Suprapubic skin (tissue), 4 donors: ENCODE measurements at places on chromosomes 4 and X. TPM values are rescaled to one million over a fixed set of nuclear protein-coding genes. Genes with fewer than 3 reads are reported as not detected.

GRCh38 chr4:11719879-11720278 lies 291.2 kb upstream of the HS3ST1 start:
- DNase-seq: no peak

- DNase-seq: no peak
Measured at GRCh38 chr4:1752284-1753041, 31.1 kb downstream of the TACC3 start.

- DNase-seq: no peak
Measured at GRCh38 chr4:19575924-19576323, 675.8 kb upstream of the SLIT2 start.

Gene WWC2
- total RNA-seq: 9.2 TPM

- DNase-seq: no peak
Measured at GRCh38 chrX:10387011-10387410, 230.2 kb downstream of the CLCN4 start.

DNA sequence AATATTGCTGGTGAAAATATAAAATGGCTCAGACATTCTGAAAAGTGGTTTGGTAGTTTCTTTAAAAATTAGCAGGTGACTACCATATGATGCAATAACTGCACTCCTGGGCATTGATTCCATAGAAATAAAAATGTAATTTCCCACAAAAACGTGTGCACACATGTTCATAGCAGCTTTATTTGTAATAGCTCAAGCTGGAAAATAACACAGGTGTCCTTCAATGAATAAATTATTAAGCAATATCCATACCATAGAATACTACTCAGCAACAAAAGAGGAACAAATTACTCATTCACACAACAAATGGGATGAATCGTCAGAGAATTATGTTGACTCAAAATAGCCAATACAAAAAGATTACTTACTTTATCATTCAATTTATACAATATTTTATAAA lies 893.7 kb upstream of the SLIT2 start:
- DNase-seq: no peak

DNA sequence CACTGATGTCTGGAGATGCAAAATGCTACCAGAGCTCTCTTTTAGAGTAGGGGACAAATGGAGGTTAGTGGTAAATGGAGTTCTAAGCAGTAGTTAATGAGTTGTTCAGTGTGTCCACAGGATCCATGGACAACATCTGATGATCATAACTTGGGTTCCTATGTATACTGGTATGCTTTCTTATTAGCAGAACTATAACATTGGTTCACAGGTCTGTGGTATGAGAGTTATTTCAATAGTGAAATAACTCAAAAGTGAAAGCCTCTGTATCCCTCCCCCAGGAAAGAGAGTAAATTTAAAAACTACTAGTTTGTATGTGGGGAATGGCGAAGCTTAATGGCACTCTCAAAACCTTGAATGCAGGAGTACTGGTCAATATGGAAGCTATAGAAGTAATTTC lies 363.5 kb upstream of the EMCN start:
- DNase-seq: no peak

Gene CT45A1
- total RNA-seq: not detected

DNA sequence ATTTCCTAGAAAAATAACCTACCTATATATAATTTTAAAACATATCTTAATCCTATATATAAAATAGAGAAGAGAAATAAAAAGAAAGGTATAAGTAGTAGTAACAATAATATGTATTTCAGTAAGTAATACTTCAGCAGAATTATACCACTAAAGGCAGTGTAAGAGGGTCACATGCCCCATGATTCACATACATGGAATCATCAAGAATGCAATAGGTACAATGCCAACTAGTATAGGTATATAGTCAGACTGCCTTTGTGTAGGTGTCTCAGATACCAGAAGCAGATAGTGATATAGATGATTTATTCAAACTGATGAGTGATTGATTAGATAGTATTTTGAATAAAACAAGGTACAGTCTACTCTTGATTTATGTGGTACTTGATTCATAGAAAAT lies 9.4 kb downstream of the AIMP1 start:
- DNase-seq: no peak

Gene PLXNB3
- total RNA-seq: 18.4 TPM

- DNase-seq: no peak
Measured at GRCh38 chr4:75848891-75849290, 53.4 kb downstream of the PPEF2 start.

Gene L1CAM
- total RNA-seq: 8.6 TPM

- DNase-seq: no peak
Measured at GRCh38 chrX:33106737-33107136, 104.6 kb downstream of the DMD start.

- DNase-seq: no peak
Measured at GRCh38 chrX:138875472-138875871, 164.0 kb upstream of the FGF13 start.
